ENCODE measurements at places on chromosomes 4 and X.

GRCh38 chrX:138885886-138886285 lies 174.4 kb upstream of the FGF13 start:
- no peak for DNase-seq

DNA sequence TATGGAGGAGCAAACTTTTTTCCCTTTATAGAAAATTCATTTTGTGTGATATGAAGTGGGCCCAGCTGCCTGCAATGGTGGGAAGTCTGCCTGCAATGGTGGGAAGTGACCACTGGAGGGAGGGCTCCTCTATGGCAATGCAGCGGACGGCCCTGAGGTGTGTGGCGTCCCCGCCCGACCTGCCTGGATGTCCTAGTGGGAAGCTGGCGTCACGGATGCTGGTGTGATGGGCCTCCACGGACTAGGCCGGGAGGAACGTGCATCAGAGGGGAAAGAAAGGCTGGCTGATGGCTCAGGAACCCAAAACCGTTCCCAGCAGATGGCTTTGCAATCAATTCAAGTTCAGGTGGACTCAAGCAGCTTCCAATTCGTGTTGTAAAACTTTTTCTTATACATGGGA lies 177.9 kb downstream of the AFAP1 start:
- DNase-seq, result peak; percentile 38

DNA sequence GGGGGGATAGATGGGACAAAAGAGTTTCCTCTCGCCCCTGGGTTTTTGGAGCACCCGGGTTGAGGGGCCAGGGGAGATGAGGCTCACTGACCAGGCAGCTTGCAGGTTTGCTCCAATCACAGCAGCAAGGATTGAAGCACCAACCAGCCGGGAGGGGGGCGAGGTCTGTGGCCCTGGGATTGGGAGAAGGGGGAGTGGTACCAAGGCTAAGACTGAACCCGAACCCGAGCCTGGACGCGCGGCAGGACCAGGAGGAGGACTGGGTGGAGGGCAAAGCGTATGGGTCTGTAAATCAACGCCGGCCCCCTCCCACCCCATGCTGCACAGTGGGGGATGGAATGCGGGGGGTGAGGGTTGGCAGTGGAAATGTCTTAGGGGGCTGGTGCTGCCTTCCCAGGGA lies 3.5 kb downstream of the SOX3 start:
- no peak for DNase-seq

DNA sequence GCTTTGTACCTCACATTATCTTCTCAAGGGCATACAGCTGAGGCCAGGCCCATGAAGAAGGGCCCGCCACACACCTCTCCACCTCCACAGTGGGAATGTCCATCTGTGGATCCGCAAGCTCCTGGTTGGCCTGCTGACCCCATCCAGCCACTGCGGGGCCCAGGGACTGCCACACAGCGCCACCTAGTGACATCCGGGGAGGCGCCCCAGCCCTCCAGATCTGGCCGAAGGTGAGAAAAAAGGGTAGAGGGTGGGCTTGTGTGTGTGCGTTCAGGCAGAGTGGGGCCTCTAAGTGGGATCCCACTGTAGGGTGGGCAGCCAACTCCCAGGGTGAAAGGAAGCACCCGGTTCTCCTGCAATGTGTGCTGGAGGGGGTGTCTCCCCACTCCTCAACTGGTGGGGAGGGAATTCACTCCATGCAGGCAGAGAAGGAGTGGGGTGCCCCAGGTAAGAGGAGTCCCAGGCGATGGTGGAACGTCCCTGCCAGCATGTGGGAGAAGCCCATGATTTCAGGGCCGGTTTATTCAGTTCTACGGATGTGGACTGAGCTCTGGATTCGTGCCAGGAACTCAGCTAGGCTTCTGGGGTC lies 117.3 kb downstream of the ENPP6 start:
- DNase-seq, result no peak

GRCh38 chr4:105191621-105192210 lies 45.0 kb downstream of the TET2 start:
- DNase-seq, result peak; percentile 36

- no peak for DNase-seq
These were observed 326.6 kb downstream of the GPAT3 start for GRCh38 chr4:83862471-83862870.

GRCh38 chrX:16931371-16931770 lies 15.1 kb upstream of the REPS2 start:
- no peak for DNase-seq

DNA sequence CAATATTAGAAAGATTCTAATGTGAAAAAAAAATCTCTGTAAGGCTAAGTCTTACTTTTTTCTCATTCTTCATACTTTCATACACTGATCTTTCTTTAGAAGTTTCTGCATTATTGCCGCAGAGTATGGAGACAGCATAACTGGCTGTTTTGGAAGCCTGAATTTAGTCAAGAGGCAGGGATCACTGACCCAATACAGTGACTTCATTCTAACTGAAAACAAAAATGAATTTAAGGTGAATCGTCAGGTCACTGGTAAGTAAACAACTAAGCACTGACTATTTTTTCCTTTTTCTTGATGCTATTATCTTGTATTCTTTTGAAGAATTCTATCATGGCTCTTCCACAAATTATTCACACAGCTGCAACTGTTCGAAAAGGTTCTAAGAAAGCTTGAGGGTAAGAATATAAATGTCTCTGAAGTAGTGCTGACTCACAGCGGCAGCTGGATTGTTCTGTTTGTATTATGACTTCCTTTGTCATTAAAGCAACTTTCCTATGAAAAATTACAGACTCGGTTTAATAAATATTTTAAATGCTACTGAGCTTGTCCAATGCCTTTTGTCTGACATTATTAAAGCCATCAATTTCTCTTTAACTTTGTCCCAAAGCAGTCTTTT lies 609.3 kb downstream of the FSTL5 start:
- DNase-seq, result peak; percentile 26

- DNase-seq, result peak; percentile 44
These were observed 43.5 kb downstream of the MID1 start for GRCh38 chrX:10576777-10577447.

DNA sequence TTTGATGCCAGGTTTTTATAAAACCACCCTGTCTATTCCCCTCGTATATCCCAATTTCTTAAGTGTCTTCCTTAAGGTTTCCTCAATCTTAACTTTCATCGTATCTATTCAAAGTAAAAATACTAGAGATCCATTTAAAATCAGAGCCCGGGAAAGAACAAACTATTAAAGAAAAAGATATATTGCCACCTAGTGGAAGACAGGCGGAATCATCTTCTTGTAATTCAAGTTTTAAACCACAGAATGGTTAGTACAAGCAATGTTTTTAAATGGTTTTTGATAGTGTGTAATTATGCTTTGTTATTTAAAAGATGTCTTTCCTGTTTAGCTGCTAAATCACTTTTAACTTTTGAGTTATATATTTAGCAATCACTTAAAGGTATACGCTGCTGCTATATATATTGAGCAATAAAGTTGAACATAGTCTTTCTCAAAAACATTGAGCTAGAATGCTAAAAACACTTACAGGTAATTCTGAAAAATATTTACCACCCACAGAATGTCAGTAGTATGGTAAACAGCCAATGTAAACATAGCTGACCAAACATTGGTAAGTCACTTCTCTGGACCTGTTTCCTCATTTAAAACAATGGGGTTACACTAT lies 18.2 kb downstream of the PRDM8 start:
- DNase-seq, result peak; percentile 56

DNA sequence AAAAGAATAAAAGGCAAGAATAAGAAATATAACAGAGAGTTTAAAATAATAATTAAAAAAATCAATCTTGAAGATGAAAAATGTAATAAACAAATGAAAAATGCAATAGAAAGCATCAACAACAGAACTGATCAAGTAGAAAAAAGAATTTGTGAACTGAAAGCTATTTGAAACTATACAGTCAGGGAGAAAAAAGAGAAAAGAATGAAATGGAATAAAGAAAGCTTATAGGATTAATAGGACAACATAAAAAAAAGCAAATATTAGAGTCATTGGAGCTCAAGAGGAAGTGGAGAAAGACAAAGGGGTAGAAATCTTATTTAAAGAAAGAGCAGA lies 126.8 kb upstream of the RPL34 start:
- no peak for DNase-seq

GRCh38 chr4:79088946-79089691 lies 149.9 kb upstream of the PAQR3 start:
- DNase-seq, result peak; percentile 35

- no peak for DNase-seq
These were observed 85.1 kb downstream of the KIT start for GRCh38 chr4:54742636-54743399.

GRCh38 chrX:107625739-107626138 lies 2.6 kb upstream of the PRPS1 start:
- no peak for DNase-seq

DNA sequence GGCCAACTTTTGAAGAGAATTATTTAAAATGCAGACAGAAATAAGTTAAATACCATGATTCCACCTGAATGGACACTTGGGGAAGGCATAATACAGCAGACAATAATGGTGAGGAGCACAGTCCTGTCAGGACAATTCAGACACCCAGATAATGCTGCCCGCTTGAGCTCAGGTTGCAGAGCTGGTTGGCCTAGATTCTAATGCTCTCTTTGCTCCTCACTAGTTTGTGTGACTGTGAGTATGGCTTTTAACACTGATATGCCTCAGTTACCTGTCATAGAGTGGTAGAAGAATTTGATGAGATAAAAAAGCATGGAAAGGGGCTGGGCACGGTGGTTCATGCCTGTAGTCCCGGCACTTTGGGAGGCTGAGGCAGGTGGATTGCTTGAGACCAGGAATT lies 62.1 kb downstream of the SH3KBP1 start:
- DNase-seq, result no peak

DNA sequence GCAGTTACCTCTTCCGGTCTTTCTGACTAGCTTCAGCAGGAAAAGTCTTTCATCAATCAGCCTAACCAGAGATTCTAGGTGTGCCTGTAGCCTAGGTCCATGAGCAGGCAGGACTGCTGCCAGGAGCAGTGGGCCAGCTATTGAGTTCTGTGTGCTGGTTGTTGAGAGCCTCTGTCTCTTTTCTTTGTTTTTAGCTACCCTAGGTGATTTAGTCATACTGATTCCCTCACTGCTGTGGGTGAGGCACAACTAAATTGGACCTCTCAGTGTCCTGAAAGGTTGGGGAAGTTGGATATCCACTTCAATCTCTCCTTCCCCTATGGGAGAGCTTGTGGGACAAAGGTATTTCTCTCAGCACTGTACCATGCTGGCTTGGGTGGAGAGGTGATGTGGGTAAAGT lies 354.9 kb downstream of the GPAT3 start:
- DNase-seq, result no peak

DNA sequence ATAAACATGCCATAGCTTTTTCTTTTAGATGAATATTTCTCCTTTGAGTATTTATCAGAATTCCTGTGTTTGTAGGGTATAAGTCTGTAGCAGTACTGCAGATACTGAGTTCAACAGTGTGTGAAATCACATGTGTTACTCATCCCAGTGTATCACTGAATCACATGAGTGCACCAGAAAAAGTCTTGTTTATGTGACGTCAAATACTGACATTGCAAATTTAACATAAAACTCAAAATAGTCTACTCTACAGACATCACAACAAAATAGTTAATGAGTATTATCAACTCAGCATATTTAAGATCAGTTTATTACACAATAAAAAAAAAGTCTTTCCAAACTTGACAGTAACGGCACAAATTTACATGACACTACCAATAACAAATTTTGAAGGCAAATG lies 221.3 kb downstream of the DCTD start:
- DNase-seq, result no peak

GRCh38 chr4:186743261-186743660 lies 19.6 kb upstream of the FAT1 start:
- no peak for DNase-seq

- DNase-seq, result no peak
These were observed 22.7 kb downstream of the FABP2 start for GRCh38 chr4:119299260-119299671.

DNA sequence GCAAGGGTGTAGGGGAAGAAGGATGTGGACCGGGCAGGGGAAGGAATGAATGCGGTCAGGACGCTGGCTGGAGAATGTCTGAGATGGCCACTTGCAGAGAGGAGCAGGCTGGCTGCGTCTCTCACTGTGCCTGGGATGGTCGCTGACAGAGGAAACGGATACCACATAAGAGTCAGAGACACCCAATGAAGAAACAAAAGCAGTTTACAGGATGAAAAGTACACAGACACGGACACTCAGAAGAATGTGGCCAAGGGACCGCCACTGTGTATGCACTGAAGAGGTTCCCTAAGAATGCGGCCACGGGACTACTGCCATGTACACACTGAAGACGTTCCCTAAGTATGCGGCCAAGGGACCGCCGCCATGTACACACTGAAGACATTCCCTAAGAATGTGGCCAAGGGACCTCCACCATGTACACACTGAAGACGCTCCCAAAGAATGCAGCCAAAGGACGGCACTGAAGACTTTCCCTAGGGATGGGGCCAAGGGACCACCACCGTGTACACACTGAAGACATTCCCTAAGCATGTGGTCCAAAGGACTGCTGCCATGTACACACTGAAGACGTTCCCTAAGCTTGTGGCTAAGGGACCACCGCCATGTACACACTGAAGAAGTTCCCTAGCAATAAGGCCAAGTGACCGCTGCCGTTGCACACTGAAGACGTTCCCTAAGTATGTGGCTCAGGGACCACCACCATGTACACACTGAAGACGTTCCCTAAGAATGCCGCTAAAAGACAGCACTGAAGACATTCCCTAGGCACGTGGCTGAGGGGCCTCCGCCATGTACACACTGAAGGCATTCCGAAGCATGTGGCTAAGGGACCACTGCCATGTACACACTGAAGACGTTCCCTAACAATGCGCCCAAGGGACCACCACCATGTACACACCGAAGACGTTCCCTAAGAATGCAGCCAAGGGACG lies 32.2 kb downstream of the DHRSX start:
- no peak for DNase-seq

DNA sequence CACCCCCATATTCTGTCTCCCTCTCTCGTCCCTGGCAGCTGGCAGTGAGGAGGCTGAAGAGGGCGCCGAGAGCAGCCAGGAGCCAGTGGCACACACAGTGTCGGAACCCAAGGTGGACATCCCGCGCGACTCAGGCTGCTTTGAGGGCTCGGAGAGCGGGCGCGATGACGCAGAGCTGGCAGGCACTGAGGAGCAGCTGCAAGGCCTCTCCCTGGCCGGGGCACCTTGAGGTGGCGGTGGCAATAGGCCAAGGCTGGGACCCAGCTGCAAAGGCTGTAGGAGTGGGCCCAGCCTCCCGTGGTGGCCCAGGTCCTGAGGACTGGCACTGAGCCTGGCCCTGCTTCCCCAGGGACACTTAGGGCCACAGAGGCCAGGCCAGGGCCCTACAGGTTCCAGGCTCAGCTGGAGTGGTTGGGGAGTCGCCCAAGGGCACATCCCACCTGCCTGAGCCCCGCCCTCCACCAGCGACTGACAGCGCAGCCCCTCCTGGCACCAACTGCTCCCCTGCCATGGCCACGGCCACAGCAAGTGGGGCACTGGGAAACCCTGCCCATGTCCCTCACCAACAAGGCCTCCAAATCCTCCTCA lies 13.9 kb downstream of the SASH3 start:
- no peak for DNase-seq

GRCh38 chr4:44740201-44740600 lies 13.8 kb upstream of the GNPDA2 start:
- no peak for DNase-seq
